EH (cell line): ENCODE measurements at places on chromosomes 3 and 15.
A peak's percentile ranks its signal among the peaks of the same experiment; 100 is the strongest.

DNA sequence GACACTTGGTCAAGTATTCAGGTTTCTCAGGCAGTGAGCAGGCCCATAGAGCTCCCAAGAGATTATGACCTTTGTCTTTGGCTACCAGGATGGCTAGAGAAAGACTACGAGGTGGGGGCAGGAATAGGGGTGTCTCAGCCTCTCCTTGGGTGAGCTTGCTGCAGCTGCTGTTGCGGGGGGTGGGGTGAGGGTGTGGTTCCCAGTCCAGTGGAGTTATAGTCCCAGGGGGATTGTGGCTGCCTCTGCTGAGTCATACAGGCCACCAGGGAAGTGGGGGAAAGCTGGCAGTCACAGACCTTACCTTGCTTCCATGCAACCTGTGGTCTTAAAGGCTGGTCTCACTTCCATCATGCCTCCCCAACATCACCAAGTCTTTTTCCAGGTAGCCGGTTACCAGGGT lies 31.7 kb downstream of the ATP2C1 start:
- peak; percentile 54 for DNase-seq

DNA sequence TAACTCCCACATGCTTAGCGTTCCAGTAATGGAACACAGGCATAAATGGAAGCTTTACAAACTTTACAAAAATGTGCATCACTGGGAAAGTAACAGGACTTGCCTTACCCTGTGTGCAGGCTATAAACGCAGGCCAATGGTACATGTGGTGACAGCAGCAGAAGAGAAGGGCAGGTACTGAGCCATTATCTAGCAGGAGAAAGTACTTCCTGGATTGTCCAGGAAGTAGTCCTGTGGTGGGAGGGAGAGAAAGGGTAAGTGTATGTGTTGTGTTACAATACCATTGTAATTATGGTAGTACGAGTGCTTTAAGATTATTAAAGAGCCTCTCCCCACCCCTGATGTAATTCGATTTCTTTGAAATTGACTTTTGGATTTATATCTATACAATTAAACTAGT lies 5.3 kb downstream of the ATP1B3 start:
- DNase-seq = no peak

GRCh38 chr3:154953538-154953937 lies 126.6 kb upstream of the MME start:
- no peak for DNase-seq

DNA sequence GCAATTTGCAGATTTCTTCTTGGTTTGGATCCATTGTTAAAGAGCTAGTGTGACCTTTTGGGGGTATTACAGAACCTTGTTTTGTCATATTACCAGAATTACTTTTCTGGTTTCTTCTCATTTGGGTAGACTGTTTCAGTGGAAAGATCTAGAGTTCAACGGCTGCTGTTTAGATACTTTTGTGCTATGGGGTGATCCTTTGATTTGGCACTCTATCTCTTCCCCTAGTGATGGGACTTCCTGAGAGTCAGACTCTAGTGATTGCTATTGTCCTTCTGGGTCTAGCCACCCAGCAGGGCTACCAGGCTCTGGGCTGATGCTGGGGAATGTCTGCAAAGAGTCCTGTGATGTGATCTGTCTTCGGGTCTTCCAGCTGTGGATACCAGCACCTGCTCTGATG lies 46.3 kb upstream of the GADL1 start:
- DNase-seq = no peak

- DNase-seq = no peak
Observed at GRCh38 chr15:38005953-38006808, 71.7 kb downstream of the TMCO5A start.

GRCh38 chr3:158909870-158910269 lies 108.0 kb downstream of the MFSD1 start:
- peak; percentile 66 for DNase-seq

GRCh38 chr3:9012521-9012920 lies 49.2 kb upstream of the RAD18 start:
- DNase-seq = no peak

- peak; percentile 81 for DNase-seq
Observed at GRCh38 chr3:12948891-12949711, 107.7 kb upstream of the RPL32 start.

- DNase-seq = no peak
Observed at GRCh38 chr3:184142199-184142598, 7.0 kb downstream of the EIF2B5 start.

- no peak for DNase-seq
Observed at GRCh38 chr15:27671819-27672437, 427.2 kb downstream of the OCA2 start.

DNA sequence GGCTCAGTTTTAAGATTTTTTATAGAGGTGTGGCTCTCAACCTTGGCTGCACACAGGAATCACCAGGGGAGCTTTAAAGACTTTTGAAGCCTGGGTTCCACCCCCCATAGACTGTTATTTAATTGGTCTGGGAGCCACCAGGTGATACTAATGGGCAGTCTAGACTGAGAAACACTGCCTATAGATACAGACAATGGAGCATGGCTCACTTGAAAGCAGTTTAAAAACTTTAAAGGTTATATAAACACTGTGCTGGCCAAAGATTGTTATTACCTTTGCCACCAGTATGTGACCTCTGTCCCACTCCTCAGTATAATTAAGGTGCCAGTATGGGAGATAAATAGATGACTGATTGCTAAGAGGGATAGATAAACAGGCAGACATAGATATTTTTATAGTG lies 3.8 kb downstream of the GOLIM4 start:
- DNase-seq = no peak

- peak; percentile 39 for DNase-seq
Observed at GRCh38 chr3:183148056-183148455, 14.5 kb downstream of the LAMP3 start.

DNA sequence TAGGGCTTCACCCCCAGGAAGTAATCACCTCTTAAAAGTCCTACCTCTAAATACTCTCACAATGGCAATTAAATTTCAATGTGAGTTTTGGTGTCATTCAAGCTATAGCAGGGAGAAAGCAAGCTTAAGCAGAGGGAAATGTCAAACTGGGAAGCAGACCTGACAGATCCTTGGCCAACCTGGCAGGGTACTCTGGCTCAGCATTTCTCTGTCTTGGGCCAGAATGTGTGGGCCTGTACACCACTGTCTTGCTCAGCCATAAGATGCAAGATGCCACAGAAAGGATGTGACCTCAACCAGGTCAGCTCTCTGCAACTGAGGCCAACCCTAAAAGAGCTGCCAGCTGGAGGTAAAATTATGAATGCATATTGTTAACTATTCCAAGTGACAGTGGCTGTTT lies 130.6 kb upstream of the CMC1 start:
- no peak for DNase-seq

DNA sequence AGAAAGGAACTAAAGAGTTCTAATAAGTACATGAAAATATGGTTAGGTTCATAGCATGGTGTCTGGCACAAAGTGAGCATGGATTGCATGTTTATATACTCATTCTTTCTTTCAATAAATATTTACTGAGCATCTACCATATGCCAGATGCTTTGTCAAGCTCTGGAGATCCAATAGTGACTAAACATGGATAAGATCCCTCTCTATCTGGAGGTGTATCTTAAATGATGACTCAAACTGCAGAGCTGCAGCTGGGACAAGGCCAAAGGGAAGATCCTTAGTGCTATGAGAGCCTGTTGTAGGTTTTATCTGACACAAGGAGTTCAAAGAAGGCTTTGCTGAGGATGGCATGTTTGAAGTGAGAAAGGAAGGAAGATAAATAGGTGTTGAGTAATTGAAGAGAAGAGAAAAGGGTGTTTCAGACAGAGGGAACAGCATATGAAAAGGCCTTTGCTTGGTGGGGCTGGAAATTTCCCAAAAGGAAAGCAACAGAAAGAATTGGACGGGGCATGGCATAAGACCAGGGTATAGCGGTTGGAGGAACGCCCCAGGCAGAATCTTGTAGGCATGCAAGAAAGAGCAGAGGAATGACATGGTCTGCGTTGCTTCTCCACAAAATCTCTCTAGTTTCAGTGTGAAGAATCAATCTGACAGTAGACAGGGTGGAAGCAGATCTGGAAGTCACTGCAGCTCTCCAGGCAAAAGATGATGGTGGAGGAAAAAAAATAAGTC lies 239.9 kb upstream of the LRTM1 start:
- DNase-seq = peak; percentile 94

DNA sequence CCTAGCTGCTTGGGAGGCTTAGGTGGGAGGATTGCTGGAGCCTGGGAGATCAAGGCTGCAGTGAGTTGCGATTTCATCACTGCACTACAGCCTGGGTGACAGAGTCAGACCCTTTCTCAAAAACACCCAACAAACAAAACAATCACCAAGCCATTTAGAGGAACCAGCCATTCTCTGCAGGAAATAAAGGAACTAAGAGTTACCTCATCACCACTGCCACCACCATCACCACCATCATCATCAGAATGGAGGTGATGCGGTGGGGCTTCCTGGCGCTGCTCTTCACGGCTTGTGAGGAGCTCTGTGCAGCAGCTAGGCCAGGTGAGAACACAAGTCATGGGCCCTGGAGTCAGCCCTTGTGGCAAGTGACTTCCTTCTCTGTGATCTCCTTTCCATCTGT lies 37.7 kb upstream of the KLHL25 start:
- no peak for DNase-seq

- DNase-seq = peak; percentile 79
Observed at GRCh38 chr3:128081846-128082245, 29.6 kb downstream of the SEC61A1 start.

DNA sequence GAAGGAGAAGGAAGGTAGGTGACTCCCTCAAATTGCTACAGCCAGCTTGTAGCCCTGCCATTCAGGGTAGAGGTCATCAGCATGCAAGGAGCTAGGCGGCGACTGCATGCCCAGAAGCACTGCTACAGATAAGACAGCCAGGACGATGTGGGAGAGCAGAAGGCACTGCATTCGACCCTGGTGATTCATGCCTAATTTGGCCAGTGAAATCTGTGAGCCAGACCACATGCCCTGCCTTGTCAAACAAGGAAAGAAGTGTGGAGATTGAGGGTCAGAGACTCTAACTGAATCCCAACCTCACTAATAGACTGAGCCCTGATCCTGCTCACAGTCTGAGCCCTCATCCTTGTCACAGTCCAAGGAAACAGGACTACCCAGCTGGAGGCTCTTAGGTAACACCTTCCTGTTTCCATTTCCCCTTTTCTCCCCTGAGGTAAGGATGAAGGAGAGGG lies 86.6 kb downstream of the LINGO1 start:
- DNase-seq = peak; percentile 89

GRCh38 chr3:18729671-18730070 lies 304.5 kb upstream of the SATB1 start:
- DNase-seq = no peak

- no peak for DNase-seq
Observed at GRCh38 chr15:83720468-83720867, 66.5 kb downstream of the ADAMTSL3 start.

DNA sequence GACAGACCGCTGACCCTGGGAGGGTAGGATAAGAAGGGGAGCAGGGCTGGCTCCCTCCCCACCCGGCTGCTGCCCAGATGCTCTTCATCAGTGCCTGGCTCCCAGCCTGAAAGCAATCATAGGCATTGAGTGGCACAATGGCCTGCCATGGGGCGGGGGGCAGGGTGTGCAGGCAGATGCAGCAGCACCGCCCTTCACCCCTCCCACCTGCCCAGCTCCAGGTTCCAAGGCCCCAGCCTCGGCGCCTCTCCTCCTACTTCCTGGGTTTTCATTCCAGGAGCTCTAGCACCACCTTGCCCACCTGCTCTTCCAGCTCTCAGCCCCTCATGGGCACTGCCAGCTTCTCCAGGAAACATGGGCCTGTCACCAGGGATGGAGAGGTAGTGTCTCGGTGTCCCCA lies 101.7 kb downstream of the MEGF11 start:
- no peak for DNase-seq

DNA sequence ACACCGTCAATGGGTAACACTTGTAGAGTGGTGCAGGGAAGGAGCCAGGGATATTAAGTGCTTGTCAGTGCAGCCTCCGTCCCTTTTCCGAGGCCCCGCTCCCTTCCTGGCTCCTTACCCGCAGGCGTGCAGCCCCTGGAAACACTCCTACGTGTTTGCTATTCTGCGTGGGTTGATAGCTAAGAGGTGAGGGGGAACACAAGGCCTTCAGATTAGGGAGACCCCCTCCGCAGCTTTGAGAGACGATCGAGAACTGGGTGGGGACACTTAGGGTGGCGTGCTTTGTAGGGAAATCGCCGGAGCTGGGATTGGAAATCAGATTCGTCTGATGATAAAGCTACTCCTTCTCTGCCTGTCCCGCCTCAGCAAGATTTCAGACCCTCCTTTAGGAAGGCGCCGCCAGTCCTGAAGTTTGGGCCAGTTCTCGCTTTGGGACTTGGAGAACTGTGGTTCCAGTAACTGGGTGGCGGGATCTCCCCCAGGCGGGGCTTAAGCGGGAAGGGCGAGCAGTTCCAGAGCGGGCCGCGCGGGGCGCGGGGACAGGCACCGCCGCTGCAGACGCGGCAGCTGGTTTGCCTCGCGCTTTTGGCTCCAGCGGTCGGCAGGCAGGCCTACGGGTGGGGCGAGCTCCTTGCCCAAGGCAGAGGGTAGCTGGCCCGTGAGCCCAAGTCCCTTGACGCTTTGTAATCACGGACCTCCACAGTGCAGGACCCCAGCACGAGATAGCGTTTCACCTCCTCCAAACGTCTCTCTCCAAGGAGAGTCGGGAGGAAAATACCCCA lies 8.0 kb upstream of the FAM107A start:
- DNase-seq = peak; percentile 70

GRCh38 chr3:66860771-66861170 lies 137.3 kb upstream of the KBTBD8 start:
- no peak for DNase-seq

- DNase-seq = no peak
Observed at GRCh38 chr3:140205598-140205997, 270.6 kb downstream of the CLSTN2 start.

- peak; percentile 83 for DNase-seq
Observed at GRCh38 chr3:129936757-129937156, 37.8 kb upstream of the TRH start.

- DNase-seq = no peak
Observed at GRCh38 chr3:187856555-187856954, 111.3 kb upstream of the BCL6 start.

GRCh38 chr15:65839985-65840384 lies 29.3 kb upstream of the RAB11A start:
- no peak for DNase-seq

DNA sequence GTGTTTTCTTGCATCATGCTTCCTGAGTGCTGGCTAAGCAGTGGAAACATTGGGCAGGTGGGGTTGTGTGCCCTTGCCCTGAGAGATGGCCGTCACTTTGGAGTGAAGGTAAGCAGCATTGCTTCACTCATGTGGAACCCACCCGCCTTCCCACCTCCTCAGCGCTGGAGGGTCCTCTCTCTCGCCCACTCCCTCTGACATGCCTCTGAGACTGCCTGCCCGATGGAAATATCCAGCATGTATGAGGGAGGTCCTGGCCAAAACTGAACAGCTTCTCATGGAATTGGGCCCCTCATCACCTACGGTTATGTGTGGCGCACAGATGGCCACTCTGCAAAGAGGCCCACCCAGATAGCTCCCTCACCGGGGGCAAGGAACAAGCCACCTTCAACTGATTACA lies 48.6 kb downstream of the SMAD3 start:
- DNase-seq = no peak

DNA sequence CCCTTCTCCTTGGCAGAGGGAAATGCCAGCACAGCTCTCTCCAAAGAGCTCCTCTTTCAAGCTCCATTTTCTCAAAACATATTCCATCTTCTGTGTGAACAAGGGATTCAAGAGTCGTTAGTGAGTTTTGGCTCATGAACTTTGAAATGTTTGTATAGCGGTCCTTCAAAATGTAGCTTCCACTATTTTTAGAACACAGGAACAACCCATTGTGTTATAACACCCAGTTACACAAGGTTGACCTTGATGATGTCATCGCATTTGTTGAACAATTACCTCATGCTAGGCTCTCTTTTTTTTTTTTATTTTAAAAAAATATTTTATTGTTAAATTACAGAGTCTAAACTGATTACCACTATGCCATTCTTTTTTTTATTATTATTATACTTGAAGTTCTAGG lies 251.7 kb downstream of the THSD4 start:
- DNase-seq = no peak

- DNase-seq = peak; percentile 25
Observed at GRCh38 chr3:160956785-160957184, 148.4 kb downstream of the B3GALNT1 start.
